ENCODE measurements at places on chromosomes 5 and 9. TPM values are rescaled to one million over a fixed set of nuclear protein-coding genes. Genes with fewer than 3 reads are reported as not detected.

The SHISAL2B gene
- not detected for total RNA-seq

The LTC4S gene
- total RNA-seq = 2.8 TPM

The FOXD4L5 gene
- not detected for total RNA-seq

GRCh38 chr5:62282064-62282463, 23.9 kb upstream of the KIF2A start:
- no peak overlapping the region for H3K27ac ChIP-seq
- no peak for DNase-seq

DNA sequence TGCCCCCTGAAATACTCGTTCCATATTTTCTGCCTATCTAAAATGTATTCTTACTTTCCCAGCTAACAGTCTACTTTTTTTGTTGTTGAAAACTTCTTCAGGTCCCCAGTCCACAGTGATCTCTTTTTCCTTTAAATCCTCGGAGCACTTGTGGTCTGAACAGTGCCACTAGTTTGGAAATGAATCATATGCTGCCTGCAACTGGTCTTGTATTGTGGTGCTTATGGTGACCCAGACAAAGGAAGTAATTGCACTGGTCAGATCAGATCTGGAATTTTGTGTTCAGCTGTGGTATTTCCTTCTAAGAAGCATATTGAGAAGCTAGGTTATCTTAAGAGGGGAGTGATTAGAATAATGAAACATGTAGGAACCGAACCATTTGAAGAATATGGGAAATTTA, 2.9 kb downstream of the UNC13B start:
- no peak overlapping the region for H3K4me3 ChIP-seq
- no peak overlapping the region for H3K27ac ChIP-seq
- H3K36me3 ChIP-seq = no peaks in the 10 kb centered on the region
- no peak for DNase-seq

GRCh38 chr5:172488221-172488620, 33.9 kb upstream of the SH3PXD2B start:
- no peaks in the 10 kb centered on the region for H3K27me3 ChIP-seq
- no peak for DNase-seq
- no peaks in the 10 kb centered on the region for H3K36me3 ChIP-seq
- no peak overlapping the region for H3K27ac ChIP-seq

DNA sequence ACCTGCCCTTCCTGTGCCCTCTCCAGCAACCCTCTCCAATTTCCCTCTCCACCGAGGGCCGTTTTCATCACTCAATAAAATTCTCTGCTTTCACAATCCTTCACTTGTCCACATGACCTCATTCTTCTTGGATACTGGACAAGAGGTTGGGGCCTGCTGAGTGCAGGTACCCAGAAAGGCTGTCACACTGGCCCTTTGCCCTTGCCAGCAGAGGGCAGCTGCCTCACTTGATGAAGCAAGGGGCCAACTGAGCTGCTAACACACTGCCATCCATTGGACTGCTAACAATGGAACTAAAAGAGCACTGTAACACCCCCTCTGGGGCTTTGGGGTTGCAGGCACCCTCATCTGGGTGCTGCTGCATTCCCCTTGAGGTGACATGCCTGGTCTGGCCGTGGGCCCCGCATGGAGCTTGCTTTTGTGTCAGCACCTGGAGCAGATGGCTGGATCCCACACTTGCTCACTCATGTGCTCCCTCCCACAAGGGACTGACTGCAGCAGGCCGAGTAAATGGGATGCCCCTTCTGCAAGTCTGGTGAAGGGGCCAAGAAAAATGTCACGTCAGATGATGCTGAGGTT, 308.1 kb upstream of the ADCY2 start:
- no peaks in the 10 kb centered on the region for H3K36me3 ChIP-seq
- H3K27me3 ChIP-seq = no peaks in the 10 kb centered on the region
- no peaks in the 10 kb centered on the region for H3K4me1 ChIP-seq
- no peak overlapping the region for H3K4me3 ChIP-seq

The QRFP gene
- not detected for total RNA-seq

DNA sequence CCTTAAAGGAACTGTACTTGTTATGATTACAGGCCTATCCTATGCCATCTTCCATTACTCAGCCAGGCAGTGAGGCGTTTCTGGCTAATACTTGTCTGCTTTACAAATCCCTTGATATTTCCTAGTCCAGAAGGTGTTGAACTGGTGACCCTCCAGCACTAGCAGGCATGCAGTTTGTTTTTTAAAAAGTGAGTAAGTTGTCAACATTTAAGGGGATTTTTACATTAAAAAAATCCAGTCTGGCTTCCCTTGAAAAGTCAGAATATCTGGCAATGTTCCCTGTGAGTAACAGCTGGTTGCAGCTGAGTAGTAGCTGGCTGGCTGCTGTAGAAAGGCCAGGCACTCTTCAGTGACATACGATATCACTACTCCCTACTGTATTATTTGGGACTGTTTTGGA, 21.8 kb downstream of the GRIN3A start:
- H3K36me3 ChIP-seq = no peaks in the 10 kb centered on the region
- no peak for DNase-seq
- H3K4me3 ChIP-seq = no peak overlapping the region
- H3K4me1 ChIP-seq = no peaks in the 10 kb centered on the region
- H3K27me3 ChIP-seq = peaks cover 5% of the 10 kb centered on the region
- H3K27ac ChIP-seq = no peak overlapping the region

DNA sequence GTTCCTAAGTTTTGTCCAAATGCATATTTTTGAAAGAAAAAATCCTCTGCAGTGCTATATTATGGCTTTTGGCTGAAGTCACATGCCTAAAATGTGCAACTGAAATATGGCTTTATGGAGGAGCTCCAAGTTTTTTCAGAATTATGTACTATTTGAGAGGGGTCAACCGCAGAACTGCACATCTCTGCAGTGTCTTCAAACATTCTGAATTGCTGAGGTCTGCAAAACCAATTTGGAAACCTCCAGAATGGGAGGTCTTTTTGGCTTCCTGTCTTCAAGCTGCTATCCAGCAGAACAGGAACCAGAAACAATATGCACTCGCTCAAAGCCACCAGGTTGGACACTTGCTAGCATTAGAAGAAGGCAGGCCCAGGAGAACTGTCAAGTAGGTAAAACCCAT, 376.0 kb upstream of the PAPPA start:
- no peaks in the 10 kb centered on the region for H3K4me1 ChIP-seq
- no peaks in the 10 kb centered on the region for H3K27me3 ChIP-seq
- no peak overlapping the region for H3K4me3 ChIP-seq
- H3K27ac ChIP-seq = no peak overlapping the region
- no peak for DNase-seq

- H3K36me3 ChIP-seq = no peaks in the 10 kb centered on the region
- DNase-seq = no peak
- no peaks in the 10 kb centered on the region for H3K27me3 ChIP-seq
- H3K4me1 ChIP-seq = peaks cover 59% of the 10 kb centered on the region
- no peak overlapping the region for H3K4me3 ChIP-seq
Measured at GRCh38 chr9:136995362-136995761, 1.0 kb downstream of the CLIC3 start.

DNA sequence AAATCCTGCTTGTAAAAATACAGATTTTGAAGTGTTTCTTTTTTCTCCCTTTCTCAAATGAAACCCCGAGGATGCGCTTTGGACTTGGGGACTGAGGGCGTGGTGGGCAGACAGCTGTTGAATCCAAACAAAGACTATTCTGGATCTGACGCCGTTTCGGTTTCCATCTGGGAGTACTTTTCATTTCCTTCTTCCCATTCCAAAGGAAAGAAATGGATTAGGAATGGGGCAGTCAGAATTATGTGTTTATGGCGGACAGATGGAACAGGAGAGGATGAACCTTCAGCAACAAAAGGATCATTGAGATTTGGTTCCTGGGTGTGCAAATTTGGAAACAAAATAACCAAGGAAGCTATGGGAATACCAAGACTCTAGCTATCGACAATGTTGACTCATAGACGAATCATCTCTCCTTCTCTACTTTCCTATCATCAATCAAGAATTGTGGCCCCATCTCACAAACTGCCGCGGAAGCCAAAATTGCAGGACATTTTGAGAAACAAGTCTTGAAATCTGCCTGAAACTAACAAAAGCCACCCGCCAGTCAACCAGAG, 300.6 kb downstream of the PARP8 start:
- no peak overlapping the region for H3K27ac ChIP-seq
- peaks cover 50% of the 10 kb centered on the region for H3K27me3 ChIP-seq
- no peak for DNase-seq
- H3K4me3 ChIP-seq = peak overlapping the region; percentile 26

DNA sequence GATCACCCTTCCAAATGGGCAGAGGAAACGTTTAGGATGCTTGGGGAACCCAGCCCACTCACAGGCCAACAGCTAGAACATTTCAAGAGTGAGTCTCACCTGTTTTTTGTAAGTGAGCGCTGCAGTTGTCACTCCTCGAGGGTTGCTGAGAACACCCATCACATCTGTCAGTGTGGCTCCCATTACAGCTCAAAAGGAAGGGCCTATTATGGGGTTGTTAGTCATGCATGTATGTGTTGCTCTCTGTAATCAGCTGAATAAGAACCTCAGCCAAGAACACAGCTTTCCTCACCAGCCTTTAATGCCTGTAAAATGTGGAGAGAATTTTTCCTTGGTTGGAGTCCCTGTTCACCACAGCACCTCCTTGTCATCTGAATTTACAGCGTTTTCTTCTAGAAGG, 196.3 kb upstream of the KLF4 start:
- no peaks in the 10 kb centered on the region for H3K27me3 ChIP-seq
- H3K4me3 ChIP-seq = no peak overlapping the region
- no peaks in the 10 kb centered on the region for H3K4me1 ChIP-seq
- no peak for DNase-seq
- no peak overlapping the region for H3K27ac ChIP-seq

DNA sequence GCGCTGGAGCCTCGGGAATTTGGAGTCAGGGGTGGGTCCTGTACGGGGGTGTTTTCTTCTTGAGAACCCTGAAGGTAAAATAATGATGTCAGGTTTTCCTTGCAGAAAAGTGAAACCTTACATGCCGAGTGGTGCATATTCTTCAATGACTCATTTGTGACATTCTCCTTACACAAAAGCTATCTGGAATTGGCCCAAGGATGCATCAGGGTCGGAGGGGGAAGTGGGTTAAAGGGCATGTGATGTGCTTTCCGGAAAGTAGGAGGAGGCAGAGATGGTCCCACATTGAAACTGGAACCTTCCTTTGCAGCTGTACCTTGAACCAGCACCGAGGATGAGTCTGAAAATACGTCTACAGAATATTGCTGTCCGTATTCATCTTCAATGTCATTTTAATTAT, 411.2 kb upstream of the IRX4 start:
- no peak for DNase-seq
- H3K27me3 ChIP-seq = no peaks in the 10 kb centered on the region
- no peaks in the 10 kb centered on the region for H3K36me3 ChIP-seq

The SOX30 gene
- total RNA-seq = not detected

The SLC4A9 gene
- not detected for total RNA-seq

- peaks cover under 1% of the 10 kb centered on the region for H3K4me1 ChIP-seq
- H3K27me3 ChIP-seq = no peaks in the 10 kb centered on the region
- H3K4me3 ChIP-seq = no peak overlapping the region
- H3K36me3 ChIP-seq = no peaks in the 10 kb centered on the region
- H3K27ac ChIP-seq = no peak overlapping the region
Measured at GRCh38 chr9:34451545-34451944, 6.8 kb downstream of the FAM219A start.

DNA sequence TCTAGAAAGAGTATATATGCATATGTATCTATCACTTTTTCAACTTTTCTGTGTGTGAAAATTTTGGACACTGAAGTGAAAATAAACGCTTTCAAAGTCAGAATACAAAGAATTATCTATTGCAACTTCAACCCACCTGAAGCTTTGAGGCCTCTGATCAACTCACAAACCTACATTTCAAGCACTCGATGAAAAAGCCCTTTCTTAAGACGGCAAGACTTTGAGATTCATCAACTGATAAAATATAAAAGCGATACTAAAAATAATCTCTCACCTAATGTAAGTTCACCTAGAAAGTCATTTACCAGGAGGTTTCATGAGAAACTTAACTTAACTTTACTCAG, 1.2 kb downstream of the GOLPH3 start:
- peak; percentile 32 for DNase-seq
- peak overlapping the region; percentile 96 for H3K27ac ChIP-seq
- H3K36me3 ChIP-seq = peaks cover 25% of the 10 kb centered on the region
- no peaks in the 10 kb centered on the region for H3K27me3 ChIP-seq

The SV2C gene
- total RNA-seq = 0.12 TPM

GRCh38 chr5:92861531-92862285, 719.3 kb downstream of the NR2F1-AS1 start:
- no peaks in the 10 kb centered on the region for H3K36me3 ChIP-seq
- no peak overlapping the region for H3K4me3 ChIP-seq
- no peak overlapping the region for H3K27ac ChIP-seq

DNA sequence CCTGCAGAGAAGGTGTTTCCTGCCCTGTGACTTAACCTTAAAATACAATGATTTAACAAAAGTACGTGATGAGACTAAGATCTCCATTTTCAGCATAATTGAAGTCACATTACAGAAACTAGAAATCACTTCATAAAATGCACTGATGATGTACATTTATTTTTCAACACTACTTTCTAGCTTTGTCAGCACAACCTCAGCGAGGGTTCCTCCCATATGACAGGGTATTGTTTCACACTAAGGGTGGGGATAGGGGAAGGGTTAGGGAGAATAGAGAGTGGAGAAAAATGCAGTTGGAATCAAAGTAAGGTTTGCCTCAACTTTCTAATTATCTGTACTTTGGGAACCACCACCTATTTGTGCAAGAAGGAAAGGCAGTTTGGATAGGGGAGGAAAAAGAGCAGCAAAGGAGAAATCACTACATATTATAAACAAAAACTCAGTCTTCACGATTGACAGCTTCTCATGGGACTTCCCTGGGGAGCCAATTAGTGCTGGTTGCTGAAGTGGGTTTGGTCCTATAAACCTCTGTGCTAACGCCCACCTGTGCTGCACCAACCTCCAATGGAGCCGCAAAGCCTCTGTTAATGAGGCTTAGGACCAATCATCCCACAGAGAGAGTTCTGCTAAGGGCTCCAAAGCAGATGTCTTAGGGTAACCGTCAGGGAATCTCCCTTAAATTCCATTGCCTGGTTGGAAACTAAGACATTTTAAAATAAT, 369.2 kb upstream of the PDE4D start:
- H3K27me3 ChIP-seq = no peaks in the 10 kb centered on the region
- no peaks in the 10 kb centered on the region for H3K36me3 ChIP-seq
- no peak for DNase-seq
- no peaks in the 10 kb centered on the region for H3K4me1 ChIP-seq
- no peak overlapping the region for H3K4me3 ChIP-seq
- no peak overlapping the region for H3K27ac ChIP-seq

DNA sequence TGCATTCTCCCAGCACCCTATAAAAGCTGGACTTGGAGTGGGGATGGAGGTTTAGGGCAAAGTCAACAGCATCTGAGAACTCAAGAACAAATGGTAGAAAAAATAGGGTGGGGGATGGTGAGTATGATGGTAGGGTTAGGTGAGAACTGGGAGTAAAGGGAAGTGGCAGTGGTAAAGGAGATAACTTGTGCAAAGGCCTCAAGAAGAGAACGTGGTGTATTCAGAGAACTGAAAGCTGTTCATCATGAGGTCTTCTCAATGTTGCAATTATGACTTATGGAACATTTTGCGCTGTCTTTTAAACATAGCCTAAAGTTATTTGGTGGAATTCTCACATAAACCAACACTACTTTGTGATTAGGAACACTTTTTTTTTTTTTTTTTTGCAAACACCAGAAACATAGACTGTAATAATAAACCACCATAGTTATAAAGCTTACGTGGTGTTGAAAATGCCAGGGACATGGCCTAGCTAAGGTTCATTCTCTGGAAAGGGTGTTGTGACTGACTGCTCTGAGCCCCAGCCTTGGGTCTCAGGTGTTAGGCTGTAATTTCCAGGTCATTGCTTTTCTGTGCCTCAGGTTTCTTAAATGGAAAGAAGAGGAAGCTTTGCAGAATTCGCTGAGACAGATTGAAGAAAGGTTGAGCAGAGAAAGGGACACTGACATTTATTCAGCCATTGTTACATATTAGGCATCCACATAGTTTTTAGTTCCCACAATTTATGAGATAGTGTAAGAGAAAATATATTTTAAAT, 19.2 kb upstream of the TXNDC8 start:
- no peaks in the 10 kb centered on the region for H3K27me3 ChIP-seq
- no peak overlapping the region for H3K27ac ChIP-seq
- no peak overlapping the region for H3K4me3 ChIP-seq
- H3K4me1 ChIP-seq = no peaks in the 10 kb centered on the region
- no peaks in the 10 kb centered on the region for H3K36me3 ChIP-seq
